ENCODE measurements at places on chromosomes 2 and 18.

- H3K36me3 ChIP-seq = no peaks in the 10 kb centered on the region
- DNase-seq = peak; percentile 38
- no peak overlapping the region for H3K27ac ChIP-seq
- no peaks in the 10 kb centered on the region for H3K4me1 ChIP-seq
- no peak overlapping the region for H3K4me3 ChIP-seq
Measured at GRCh38 chr2:113160962-113161361, 12.8 kb upstream of the PSD4 start.

- DNase-seq = no peak
- H3K27me3 ChIP-seq = no peaks in the 10 kb centered on the region
- H3K27ac ChIP-seq = no peak overlapping the region
- no peaks in the 10 kb centered on the region for H3K36me3 ChIP-seq
Measured at GRCh38 chr18:58169472-58169871, 125.4 kb downstream of the NEDD4L start.

- no peaks in the 10 kb centered on the region for H3K27me3 ChIP-seq
- no peak overlapping the region for H3K4me3 ChIP-seq
- no peaks in the 10 kb centered on the region for H3K4me1 ChIP-seq
Measured at GRCh38 chr2:40550085-40550484, 98.2 kb upstream of the SLC8A1 start.

DNA sequence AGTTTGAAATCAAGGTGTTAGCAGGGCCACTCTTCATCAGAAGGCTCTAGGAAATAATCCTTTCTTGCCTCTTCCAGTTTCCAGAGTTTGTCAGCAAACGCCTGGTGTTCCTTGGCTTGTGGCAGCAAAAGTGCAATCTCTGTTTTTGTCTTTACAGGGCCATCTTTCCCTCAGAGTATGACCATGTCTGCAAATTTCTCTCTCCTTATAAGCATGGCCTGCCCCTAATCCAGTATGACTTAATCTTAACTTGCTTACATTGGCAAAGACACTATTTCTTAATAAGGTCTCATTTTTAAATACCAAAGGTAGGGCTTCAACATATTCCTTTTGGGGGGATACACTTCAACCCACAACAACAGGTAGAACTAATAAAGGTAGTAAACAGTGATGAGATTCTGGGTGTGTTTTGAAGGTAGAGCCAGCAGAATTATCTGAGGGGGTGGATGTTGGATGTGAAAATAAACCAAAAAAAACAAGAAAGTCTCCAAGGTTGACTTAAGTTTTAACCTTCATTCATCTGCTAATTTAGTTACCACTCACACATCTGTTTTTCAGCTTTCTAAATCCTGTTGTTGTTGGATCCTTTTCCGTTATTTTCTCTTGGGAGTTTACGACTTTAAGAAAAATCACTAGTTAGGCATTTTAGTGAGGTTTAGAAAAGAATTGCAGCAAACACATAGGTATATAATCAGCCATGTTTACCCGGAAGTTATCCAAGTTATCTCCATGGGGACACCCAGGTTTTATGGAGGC, 234.4 kb upstream of the FIGN start:
- H3K36me3 ChIP-seq = no peaks in the 10 kb centered on the region
- H3K27me3 ChIP-seq = no peaks in the 10 kb centered on the region
- no peak for DNase-seq
- no peak overlapping the region for H3K27ac ChIP-seq
- H3K4me3 ChIP-seq = no peak overlapping the region

DNA sequence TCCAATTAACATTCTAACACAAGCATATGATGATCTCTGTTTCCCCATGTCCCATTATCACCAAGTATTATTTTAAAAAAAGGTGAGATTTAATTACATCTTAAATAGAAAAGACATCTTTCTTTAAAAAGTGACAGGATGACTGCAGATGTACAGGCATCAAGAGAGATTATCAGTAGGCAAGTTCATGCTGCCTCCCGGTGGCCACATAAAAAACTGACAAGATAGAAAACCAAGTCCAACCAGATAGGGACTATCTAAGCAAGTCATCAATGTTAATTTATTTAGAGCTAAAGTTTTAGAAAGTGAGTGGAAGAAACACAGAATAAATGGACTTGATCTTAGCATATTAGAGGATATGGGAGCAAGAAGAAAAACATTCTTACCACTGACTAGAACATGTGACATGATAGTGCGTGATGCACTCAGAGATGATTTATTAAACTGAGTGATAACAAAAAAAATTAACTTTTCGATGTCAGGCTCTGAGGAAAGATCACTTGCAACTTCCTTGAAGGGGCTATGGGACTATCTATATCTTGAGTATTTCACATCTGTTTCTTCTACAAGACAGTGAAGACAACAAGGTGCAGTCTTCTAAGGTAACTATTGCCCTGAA, 5.4 kb upstream of the TDRD15 start:
- no peaks in the 10 kb centered on the region for H3K36me3 ChIP-seq
- H3K4me3 ChIP-seq = no peak overlapping the region
- H3K27ac ChIP-seq = no peak overlapping the region
- no peaks in the 10 kb centered on the region for H3K27me3 ChIP-seq
- DNase-seq = no peak

DNA sequence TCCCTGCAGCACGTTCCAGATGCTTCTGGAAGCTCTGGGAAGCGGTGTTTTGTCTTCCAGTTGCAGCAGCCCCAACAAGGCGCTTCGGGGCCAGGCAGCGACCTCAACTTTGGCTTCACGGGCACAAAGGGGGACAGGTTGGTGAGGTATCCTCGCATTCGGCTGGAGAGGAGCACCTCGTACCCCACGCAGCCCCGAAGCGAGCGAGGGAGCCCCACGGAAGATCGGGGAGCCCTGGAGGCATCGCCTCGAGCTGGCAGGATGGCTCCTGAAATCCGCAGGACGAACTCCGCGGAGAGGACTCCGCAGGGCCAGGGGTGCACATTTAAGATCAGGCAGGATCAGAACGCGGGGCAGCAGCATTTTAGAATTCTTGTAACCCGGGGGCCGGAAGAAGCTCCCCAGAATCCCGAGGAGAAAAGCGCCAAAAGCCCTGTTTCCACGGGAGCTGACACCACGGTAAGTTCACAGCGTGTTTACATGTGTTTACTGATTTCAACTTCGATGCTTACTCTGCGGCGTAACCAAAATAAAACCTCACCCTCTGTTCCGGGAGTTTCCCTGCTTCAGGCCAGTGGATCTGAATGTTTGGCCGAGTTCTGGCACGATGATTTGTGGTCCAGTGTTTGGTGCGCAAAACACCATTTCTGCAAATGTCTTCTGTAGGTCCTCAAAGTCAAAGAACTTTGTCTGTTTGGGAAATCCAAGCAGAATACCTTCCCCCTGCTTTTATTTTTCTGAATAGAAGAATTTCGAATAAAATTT, 212.5 kb downstream of the NEDD4L start:
- H3K27ac ChIP-seq = no peak overlapping the region
- H3K36me3 ChIP-seq = no peaks in the 10 kb centered on the region
- no peaks in the 10 kb centered on the region for H3K4me1 ChIP-seq
- H3K4me3 ChIP-seq = no peak overlapping the region
- no peaks in the 10 kb centered on the region for H3K27me3 ChIP-seq

GRCh38 chr18:58691256-58691655, 20.0 kb downstream of the MALT1 start:
- H3K4me3 ChIP-seq = no peak overlapping the region
- H3K27ac ChIP-seq = no peak overlapping the region
- H3K4me1 ChIP-seq = no peaks in the 10 kb centered on the region

GRCh38 chr18:73660931-73661856, 486.4 kb downstream of the FBXO15 start:
- DNase-seq = no peak
- no peaks in the 10 kb centered on the region for H3K36me3 ChIP-seq
- H3K4me1 ChIP-seq = no peaks in the 10 kb centered on the region
- H3K27ac ChIP-seq = no peak overlapping the region
- no peak overlapping the region for H3K4me3 ChIP-seq

Measured in tibial artery (tissue), 4 donors.